RCC 7860 (cell line): ENCODE measurements at places on chromosomes 13 and 19.
A peak's percentile ranks its signal among the peaks of the same experiment; 100 is the strongest.

GRCh38 chr19:45752639-45753038 lies 16.4 kb downstream of the SIX5 start:
- DNase-seq = peak; percentile 31

DNA sequence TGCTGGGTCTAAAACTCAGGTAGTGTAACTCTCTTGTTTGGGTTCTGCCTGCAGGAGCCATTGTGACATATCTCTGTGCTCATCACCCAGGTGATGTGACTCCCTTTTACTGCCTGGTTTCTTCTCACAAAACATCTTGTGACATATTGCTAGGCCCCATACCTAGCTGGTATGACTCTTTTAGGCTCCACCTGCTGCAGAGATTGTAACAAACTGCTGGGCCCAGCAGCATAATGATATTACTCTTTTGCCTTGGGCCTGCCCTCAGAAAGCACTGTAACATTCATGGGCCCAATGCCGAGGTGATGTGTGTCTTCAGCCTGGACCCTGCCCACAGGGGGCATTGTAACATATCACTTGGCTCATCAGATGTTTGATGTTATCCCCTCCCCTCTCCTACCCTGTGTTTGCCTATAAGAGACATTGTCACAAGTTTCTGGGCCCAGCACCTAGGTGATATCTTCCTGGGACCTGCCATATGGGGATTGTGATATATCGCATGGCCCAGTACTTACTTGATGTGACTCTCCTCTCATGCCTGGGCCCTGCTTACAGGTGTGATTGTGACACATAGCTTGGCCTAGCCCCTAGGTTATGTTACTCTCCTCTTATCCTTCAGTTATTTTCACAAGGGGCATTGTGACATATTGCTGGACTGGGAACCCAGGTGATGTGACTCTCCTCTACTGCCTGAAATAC lies 18.0 kb upstream of the ZNF681 start:
- no peak for DNase-seq

GRCh38 chr13:112619730-112620631 lies 32.0 kb upstream of the TUBGCP3 start:
- no peak for DNase-seq

DNA sequence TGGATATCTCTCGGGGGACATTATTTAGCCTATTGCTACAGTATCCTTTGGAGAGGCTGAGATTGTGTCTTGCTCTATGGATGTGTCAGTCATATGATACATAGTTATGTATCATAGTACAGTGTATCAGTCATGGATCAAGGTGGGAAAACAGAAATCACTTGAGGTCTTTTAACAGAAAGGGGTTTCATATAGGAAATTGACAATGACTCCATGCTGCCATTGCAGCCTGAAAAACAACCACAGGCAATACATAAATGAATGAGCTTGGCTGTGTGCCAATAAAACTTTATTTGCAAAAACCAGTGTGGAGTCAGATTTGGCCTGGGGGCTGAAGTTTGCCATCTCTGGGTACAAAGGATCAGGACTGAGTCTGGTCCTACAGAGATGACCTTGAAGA lies 35.4 kb downstream of the COLGALT1 start:
- DNase-seq = no peak

DNA sequence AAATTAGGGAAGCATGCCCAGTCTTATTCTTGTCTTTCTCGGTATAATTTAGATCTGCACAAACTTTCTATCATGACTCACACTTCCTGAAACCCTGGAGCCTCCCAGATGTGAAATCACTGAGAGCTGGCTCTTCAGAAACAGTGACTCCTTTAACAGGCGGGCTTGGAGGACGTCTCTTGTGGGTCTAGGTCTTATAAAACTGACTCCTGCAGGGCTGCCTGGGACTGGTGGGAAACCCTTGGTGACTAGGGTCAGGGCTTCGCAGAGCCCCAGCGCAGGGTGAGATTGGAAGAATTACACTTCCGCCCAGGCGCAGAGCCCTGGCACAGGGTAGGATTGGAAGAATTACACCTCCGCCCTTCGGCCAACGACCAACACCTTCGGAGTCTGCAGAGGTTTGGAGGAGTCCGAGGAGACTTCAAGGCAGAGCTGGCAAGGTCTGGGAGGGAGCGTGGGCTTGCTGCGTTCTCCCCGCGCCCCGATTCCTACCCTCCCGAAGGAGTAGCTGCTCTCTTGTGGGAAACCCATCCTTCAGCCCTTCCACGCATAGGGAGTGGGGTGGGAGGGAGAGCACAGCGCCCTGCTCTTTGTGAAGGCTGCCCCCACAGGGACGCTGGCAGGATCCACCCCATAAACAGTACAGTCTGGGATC lies 43.4 kb upstream of the MAP3K10 start:
- DNase-seq = no peak

GRCh38 chr19:43152214-43152613 lies 34.1 kb downstream of the PSG5 start:
- no peak for DNase-seq

GRCh38 chr13:100537951-100538462 lies 50.6 kb downstream of the GGACT start:
- DNase-seq = no peak

- no peak for DNase-seq
Measured at GRCh38 chr19:48756686-48757085, 1.4 kb downstream of the FGF21 start.

DNA sequence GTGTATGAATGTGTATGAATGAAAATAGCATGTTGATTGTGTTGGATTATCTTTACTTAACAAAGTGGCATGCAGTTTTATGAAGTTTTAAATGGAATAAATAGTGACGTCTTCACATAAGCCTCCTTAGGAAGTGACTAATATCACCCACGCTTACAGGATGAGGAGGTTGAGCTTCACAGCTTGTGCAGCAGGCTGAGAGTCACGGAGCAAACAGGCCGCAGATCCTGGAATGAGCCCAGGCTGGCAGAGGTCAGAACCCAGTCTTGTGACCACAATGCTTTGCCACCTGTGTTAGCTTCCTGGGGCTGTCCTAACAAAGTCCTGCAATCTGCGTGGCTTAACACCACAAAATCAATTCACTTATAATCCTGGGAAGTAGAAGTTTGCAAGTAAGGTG lies 20.8 kb downstream of the LAIR2 start:
- no peak for DNase-seq

DNA sequence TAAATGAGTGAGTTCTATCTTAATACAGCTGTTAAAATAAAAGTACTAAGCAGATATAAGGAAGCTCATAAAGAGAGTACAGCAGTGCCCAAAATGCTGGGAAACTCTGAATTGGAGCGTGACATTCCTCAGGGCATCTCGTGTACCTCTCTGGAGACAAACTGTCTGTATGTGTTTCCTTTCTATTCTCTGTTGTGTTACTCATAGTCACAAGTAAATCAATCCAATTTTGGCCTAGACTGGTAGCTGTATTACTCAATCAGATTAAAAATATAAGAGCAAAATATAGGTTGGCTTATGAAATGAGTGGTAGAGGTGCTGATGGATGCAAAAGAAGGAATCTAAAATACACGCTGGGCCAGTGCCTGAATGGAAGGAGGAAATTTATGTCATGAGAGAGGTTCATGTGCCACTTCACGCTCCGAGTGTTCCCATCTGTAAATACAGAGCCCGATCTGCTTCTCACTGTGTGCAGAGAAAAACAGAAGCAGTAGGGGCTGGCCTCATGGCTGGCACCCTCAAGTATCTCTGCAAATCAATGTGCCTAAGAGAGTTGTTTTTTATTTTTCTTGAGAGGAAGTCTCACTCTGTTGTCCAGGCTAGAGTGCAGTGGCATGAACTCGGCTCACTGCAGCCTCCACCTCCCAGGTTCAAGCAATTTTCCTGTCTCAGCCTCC lies 58.7 kb upstream of the RGCC start:
- DNase-seq = no peak

DNA sequence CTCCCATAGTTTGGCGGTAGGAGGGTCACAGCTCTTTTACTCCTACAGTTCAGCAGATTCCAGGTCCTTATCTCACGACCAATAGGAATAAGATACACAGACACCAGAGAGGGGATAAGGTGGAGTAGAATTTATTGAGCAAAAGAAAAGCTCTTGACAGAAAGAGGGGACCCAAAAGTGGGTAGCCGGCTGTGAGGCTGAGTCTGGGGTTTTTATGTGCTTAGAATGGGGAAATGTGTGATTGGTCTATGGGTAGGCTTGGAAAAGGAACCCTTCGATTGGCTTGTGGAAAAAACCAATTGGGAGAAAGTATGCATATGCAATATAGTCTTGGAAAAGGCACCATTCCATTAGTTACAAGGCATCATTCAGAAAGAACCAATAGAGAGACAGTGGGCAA lies 1356.9 kb upstream of the SPRY2 start:
- no peak for DNase-seq

GRCh38 chr19:5973867-5974635 lies 3.9 kb downstream of the RANBP3 start:
- DNase-seq = no peak

GRCh38 chr19:41569481-41570150 lies 6.3 kb upstream of the CEACAM21 start:
- DNase-seq = no peak

DNA sequence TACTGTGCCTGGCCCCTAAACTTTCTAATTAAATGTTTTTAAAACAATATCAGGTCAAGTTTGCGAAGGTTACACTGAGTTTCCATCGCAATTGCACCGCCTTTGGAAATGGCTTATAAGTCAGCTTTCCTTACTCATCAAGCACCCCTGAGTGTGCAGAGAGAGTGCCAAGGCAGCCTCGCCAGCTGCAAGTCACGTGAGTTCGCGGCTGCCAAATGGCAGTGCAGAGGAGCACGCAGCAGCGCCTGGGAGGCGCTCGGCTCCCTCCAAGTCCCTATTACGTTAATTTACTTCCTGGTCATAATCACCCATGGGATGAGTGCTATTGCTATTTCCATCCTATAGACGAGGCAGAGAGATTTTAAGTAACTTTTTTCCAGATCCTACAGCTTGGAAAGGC lies 319.6 kb downstream of the TEX29 start:
- DNase-seq = no peak

- DNase-seq = peak; percentile 13
Measured at GRCh38 chr13:37775871-37776270, 93.7 kb downstream of the TRPC4 start.

- DNase-seq = peak; percentile 90
Measured at GRCh38 chr13:33251131-33251661, 34.4 kb downstream of the STARD13 start.

GRCh38 chr19:58311345-58311865 lies 6.2 kb downstream of the ERVK3-1 start:
- no peak for DNase-seq
